CD4-positive, alpha-beta T cell treated with Interleukin-6 at 100 ng/mL for 8 hours (primary cell): ENCODE measurements at places on chromosomes 7 and 10.
A peak's percentile ranks its signal among the peaks of the same experiment; 100 is the strongest.

DNA sequence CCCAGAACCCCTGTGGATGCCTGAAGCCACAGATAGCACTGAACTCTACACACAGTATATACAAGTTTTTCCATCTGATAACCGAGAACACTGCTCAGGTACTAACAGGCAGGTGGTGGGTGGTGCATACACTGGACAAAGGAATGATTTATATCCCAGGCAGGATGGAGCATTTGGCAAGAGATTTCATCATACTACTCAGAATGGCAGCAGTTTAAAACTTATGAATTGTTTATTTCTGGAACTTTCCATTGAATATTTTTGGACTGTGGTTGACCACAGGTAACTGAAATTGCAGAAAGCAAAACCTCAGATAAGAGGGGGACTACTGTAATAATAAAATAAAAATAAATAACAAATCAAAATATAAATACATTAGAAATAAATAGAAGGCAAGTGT lies 10.9 kb upstream of the KCNMA1 start:
- DNase-seq = no peak

- no peak for DNase-seq
Observed at GRCh38 chr10:124380256-124380995, 38.3 kb downstream of the OAT start.

- DNase-seq = peak; percentile 74
Observed at GRCh38 chr7:135147899-135148721, at the start of gene TMEM140. Gene TMEM140 (plus strand): TSS chr7:135148072. CDS start chr7:135164442, 16,370 bp downstream.

- DNase-seq = no peak
Observed at GRCh38 chr10:61108915-61109314, 164.9 kb upstream of the RHOBTB1 start.

GRCh38 chr7:132090444-132090843 lies 485.8 kb downstream of the PLXNA4 start:
- no peak for DNase-seq

DNA sequence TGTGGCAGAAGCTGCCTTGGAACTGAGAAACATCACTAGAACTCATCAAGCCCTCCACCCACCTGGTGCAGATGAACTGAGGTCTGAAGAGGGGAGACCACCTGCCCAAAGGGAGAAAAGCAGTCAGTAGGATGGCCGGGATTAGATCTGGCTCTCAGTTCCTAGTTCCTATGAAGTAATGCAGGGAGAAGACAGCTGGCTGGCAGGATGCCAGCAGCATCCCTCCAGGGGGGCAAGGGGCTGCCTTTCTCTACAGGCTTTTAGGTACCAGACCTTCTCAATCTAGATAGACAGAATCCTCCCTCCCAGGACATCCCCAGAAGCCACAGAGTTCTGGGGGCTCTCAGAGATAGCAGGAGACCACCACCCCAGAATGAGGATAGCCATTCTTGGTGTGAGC lies 7.8 kb downstream of the CRHR2 start:
- DNase-seq = no peak

DNA sequence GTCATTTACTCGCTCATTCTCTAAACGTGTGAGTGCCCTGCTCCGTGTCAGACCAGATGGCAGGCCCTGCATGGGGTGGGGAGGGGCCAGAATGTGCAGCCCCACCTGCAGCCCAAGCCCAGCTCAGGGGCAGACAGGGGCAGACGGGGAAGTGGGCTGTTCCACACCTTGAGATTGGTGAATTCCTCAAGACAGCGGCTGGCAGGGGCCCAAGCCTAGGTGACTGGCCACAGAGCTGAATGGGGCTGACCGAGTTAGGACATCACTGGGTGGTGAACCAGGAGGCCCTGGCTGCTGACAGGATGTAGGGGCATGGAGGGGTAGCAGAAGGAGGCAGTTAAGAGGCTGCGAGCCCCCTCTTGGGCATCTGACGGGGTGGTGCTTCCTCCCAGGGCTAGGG lies 79.1 kb downstream of the MGMT start:
- DNase-seq = no peak

DNA sequence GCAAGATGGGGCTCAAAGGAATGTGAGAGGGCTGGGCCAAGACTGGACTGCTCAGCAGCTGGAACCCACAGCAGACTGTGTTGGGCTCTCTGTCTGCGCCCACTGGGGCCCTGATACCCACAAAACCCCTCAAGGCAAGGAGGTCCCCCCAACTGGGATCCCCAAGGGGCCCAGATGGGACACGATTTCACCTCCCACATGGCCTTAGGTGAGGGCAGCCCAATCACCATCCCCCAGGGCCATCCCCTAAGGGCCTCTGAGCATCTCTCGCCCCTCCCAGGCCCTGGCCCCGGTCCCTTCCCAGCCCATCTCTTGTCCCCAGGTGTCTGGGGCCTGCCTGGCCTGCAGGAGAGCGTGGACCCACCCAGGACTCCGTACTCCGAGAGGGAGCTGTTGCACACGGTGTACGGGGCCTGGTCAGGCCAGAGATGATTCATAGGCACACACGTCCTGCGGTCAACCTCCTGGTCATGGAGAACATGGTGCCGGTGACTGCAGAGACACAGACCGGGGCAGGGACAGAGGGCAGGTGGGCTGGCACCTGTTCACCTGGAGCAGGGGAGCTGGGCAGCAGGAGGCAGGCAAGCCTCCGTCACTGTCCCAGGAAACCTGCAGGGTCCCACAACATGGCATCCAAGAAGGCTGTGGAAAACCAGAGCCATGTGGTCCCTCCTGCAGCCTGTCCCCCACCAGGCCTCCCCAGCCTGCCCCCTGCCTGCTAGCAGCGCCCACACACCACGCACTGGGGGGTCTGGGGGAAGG lies 21.6 kb downstream of the OGDHL start:
- DNase-seq = no peak

DNA sequence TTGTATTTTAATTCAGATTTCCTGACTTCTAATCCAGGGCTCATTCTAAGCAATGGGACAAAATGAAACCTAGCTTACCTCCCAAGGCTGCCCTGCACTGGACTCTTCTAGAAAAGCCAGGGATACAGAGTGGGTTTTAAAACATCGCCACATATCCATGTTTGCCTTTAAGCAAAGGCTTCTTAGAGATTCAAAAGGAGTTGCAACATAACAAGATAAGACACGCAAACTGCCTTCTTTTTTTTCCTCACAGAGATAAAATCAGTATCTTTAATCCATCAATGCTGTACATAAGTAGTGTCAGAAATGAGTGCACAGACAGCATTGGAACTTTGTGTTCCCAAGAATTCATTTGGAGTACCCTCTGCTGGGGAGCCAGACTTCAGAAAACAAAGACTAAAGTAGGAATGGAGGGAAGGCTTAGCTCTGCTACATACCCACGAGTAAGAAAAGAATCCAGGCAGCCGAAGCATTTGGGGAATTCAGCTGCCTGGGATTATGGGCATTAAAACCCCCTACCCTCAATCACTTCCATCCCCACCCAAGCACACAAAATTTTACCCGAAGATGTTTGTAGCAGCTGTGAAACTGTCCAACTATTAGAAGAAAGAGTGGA lies 427.8 kb downstream of the ARL4A start:
- no peak for DNase-seq

GRCh38 chr7:117347480-117347879 lies 24.6 kb upstream of the WNT2 start:
- DNase-seq = no peak
